ENCODE measurements at places on chromosomes 7 and 10.

DNA sequence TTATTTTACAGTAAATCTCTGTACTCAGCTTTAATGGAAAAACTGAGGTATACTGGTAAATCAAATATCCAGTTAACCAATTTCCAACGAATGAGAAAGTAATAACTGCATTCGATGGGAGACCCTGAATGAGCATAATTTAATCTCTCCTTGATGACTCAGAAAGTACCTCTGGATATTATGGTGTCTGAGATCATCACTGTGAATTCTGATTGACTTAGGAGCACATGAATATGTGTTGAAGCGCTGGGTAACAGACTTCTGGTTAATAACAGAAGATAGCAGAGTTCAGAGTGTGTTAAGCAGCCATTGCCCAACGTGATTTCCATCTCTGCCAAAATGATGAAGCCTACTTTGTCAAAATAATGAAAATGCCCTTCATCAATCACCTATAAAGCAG lies 116.6 kb downstream of the NRP1 start:
- no peak for DNase-seq

DNA sequence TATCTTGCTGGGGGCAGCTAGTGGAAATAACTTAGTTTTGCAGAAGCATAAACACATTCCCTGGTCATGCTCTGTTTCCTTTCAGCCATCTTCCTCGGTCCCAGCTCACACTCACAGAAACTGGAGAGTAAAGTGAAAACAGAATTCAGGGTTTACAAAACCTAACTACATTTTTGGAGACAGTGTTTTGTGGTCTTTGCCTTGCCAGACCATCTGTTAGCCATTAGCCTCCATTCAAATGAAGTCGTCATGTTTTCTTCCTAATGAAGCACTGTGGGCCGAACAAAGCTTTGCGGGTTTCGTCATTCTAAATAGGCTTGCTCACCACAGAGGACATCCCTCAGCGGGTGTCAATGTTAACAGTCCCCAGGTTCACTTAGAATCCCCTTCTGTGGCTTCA lies 214.6 kb upstream of the TMEM72 start:
- no peak for DNase-seq

DNA sequence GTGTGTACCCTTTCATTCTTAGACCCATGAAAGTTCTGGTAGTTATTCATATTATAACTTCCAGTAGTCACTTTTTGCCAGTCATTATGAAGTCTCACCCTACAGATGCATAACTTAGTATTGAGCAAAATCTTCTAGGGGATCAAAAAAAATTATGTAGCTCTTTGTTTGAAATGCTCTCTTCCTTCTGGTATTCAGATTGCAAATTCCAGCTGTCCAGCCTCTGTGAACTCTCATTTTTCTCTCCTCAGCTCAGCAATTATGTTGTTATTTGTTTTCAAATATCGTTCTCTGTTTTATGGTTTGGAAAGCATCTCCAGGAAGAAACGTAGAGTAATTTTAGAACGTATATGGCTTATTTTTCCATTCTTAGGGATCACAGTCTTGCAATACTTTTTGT lies 442.5 kb downstream of the SEMA3D start:
- no peak for DNase-seq

DNA sequence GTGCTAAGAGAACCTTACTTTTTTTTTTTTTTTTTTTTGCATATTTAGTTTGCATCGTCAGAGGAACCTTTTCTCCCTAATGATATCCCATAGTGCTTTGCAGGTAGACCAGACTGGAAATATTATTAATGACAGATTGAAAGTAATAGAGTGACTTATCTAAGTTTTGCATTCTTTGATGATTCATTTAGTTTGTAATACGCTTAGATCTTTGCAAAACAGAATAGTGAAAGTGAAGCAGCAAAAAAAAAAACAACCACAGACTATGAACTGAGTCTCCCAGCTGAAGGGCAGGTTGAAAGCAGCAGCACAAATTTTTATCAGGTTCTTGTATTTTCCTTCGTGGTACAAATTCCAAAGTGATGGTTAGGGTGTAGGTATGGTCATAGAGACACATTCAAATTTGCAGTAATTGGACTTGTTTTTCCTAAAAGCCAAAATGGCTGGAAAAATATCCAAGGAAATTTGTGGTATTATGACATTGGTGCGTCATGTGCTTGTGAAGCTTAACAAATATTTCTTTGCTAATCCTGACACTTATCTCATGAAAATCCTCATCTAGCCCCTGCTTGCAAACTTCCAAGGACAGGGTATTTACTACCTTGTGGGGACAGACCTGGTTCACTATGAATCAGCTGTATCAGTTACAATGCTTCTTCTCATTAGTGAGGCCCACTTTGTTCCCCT lies 81.8 kb upstream of the CREB5 start:
- DNase-seq, result no peak

GRCh38 chr7:142482891-142483658 lies 225.2 kb upstream of the PRSS58 start:
- peak; percentile 61 for DNase-seq

DNA sequence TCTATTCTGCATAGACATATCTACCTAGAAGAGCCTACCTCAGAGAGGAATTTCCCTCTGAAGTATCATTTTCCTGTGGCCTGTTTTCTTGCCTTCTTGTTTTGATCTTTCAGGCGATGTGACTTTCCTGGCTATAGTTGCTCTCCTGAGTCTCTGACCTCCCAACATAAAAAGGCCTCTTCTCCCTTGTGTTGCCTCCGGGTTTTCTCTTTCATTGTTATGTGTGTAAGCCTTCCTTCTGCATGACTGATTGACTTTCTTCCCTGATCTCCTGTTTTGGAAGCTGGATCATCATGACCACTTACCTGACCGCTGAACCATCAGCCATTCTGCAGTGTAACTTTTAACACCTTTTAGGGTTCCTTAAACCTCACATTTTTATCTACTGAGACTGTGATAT lies 441.5 kb upstream of the ETV1 start:
- DNase-seq, result peak; percentile 4

DNA sequence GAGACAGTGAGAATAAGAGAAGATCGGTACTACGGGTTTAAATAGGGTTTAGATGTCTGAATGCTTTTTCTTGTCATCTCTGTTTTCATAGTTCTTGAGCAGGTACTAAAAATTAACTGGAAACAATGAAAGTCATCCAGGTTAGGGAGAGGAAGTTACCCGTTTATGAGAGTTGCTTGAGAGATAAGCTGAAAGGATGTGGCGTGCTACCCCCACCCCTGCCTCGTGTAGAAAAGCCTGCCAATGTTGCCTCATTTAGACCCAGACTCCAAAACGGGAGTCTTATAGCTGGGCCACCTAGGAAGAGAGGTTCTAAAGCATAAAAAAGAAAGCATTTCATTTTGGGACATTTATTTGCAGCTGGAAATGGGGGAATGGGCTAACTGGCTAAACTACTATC lies 10.2 kb downstream of the AKR1C4 start:
- DNase-seq, result no peak

Measured in iPS-NIHi11 (cell line).